ENCODE measurements at places on chromosomes 16 and 17. TPM values are rescaled to one million over a fixed set of nuclear protein-coding genes. Genes with fewer than 3 reads are reported as not detected.

KRTAP9-4 gene
- not detected for total RNA-seq

UBE2I gene
- total RNA-seq, result 31.2 TPM

CCL8 gene
- total RNA-seq, result 0.25 TPM

TEKT3 gene
- 0.49 TPM for total RNA-seq

HES7 gene
- 0.98 TPM for total RNA-seq

GNG13 gene
- total RNA-seq, result not detected

DGKE gene
- 24.1 TPM for total RNA-seq

DNAH9 gene
- total RNA-seq, result 1.5 TPM

CD79B gene
- total RNA-seq, result not detected

TVP23A gene
- total RNA-seq, result 11.3 TPM

RUNDC3A gene
- total RNA-seq, result 78.2 TPM

ZP2 gene
- total RNA-seq, result not detected

AXIN2 gene
- total RNA-seq, result 33.9 TPM

KRTAP2-1 gene
- total RNA-seq, result not detected

NXN gene
- total RNA-seq, result 15.0 TPM

NAGPA gene
- total RNA-seq, result 8.6 TPM

PLLP gene
- 1.5 TPM for total RNA-seq

PRCD gene
- 2.0 TPM for total RNA-seq

KRTAP17-1 gene
- total RNA-seq, result not detected

NACA2 gene
- not detected for total RNA-seq

KIF19 gene
- under 0.01 TPM for total RNA-seq

TNFRSF17 gene
- not detected for total RNA-seq

SLC13A5 gene
- 0.49 TPM for total RNA-seq

BRIP1 gene
- total RNA-seq, result 3.0 TPM

TRPV3 gene
- total RNA-seq, result 0.74 TPM

CYBA gene
- total RNA-seq, result 13.5 TPM

KRTAP4-9 gene
- total RNA-seq, result not detected
